ENCODE measurements at places on chromosomes 3 and 15. TPM values are rescaled to one million over a fixed set of nuclear protein-coding genes. Genes with fewer than 3 reads are reported as not detected.

Gene GP9
- not detected for polyA plus RNA-seq

Gene SLC25A26
- polyA plus RNA-seq: 15.9 TPM

Gene ARGFX
- not detected for polyA plus RNA-seq

Gene ZKSCAN7
- polyA plus RNA-seq: 2.7 TPM

Gene MYZAP
- polyA plus RNA-seq: 3.5 TPM

Gene CRYBG3
- polyA plus RNA-seq: 0.19 TPM

Gene CHL1
- 62.3 TPM for polyA plus RNA-seq

Gene TMEM266
- 0.51 TPM for polyA plus RNA-seq

Gene IMPG2
- 0.05 TPM for polyA plus RNA-seq

Gene CACNA2D3
- 6.2 TPM for polyA plus RNA-seq
